ENCODE measurements at places on chromosomes 12 and 14. TPM values are rescaled to one million over a fixed set of nuclear protein-coding genes. Genes with fewer than 3 reads are reported as not detected.

Gene TAS2R50
- total RNA-seq: 0.29 TPM

GRCh38 chr12:106861984-106862916 is 87.8 kb downstream of the RIC8B start:
- DNase-seq: peak; percentile 82

Gene SERPINA6
- not detected for total RNA-seq

GRCh38 chr12:82645414-82645813 is 41.3 kb upstream of the TMTC2 start:
- no peak for DNase-seq

- peak; percentile 65 for DNase-seq
Observed at GRCh38 chr12:106227641-106228319, 20.0 kb downstream of the CKAP4 start.

Gene KERA
- total RNA-seq: not detected
